Naive B cell (primary cell): ENCODE measurements at places on chromosomes 6 and 20.

DNA sequence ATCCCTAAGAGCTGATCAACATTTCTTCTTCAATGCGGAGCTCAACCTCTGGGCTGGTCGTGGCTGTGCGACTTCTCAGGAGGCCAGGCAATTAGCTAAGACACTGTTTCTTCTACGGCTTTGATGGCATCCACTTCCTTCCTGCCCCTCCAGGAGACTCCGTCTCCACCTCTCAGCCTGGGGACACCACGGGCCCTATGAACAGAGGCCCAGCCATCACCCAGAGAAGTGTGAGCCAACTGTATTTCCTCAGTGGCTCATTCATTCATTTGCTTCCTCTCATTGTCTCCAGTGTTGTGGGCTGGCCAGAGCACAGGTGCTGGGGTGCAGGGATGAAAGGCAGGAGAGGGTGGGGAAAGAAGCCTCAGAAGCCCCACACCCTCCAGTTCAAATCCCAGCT, 51.8 kb upstream of the APCDD1L start:
- no peak for DNase-seq

- no peak for DNase-seq
Measured at GRCh38 chr6:8064638-8065518, 689 bp upstream of the BLOC1S5 start.

- no peak for DNase-seq
Measured at GRCh38 chr6:104625536-104625935, 234.2 kb downstream of the HACE1 start.

GRCh38 chr20:45049904-45050471, 50.9 kb downstream of the KCNS1 start:
- DNase-seq, result peak; percentile 9

DNA sequence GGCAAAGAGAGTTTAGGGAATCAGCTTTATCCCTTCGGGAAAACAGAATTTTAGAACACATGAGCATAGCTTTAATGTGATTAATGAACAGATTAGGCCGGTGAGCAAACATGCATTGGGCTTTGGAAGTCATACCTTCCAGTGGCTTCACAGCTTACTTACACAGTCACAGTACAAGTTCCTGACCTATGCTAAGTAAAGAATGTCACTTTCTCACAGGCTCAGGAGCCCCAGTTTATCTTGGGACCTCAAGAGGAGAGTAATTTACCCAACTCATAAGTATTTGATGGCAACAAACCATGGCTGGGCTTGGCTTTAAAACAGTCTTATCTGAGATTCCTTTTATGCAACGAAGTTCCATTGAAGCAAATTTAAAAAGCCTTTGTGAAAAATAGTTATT, 195.9 kb downstream of the AKAP7 start:
- DNase-seq, result no peak

DNA sequence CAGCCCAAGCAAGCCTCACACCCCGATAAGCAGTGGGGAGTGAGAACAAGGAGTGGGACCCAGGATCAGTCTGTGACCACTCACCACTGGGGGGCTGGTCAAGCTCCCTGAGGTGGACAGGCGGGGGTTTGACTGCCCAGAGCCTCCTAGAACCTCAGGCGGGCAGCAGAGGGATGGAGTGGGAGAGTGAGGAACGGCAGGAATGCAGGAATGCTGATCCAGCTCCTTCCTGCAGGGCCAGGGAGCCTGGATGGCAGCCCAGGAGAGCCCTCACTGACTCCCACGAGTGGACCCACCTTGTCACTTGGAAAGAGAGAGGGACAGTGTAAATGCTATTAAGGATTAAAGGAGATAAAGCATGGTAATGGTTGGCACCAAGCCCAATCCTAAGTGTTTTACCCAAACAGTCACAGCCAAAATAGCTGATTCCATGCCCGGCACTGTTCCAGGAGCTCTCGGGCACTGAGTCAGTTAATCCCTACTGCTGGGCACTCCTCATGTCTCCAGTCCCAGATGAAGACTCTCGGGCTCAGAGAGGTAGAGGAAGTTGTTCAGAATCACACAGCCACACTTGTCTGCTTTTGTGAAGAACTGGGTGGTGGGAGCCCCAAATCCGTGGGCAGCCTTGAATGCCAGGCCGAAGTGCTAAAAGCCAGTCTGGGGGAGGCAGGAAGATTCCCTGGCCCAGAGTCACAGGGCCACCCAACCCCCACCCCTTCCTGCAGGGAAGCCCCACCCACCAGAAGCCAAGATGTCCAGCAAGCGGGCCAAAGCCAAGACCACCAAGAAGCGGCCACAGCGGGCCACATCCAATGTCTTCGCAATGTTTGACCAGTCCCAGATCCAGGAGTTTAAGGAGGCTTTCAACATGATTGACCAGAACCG, 3.1 kb downstream of the MYL9 start:
- no peak for DNase-seq

DNA sequence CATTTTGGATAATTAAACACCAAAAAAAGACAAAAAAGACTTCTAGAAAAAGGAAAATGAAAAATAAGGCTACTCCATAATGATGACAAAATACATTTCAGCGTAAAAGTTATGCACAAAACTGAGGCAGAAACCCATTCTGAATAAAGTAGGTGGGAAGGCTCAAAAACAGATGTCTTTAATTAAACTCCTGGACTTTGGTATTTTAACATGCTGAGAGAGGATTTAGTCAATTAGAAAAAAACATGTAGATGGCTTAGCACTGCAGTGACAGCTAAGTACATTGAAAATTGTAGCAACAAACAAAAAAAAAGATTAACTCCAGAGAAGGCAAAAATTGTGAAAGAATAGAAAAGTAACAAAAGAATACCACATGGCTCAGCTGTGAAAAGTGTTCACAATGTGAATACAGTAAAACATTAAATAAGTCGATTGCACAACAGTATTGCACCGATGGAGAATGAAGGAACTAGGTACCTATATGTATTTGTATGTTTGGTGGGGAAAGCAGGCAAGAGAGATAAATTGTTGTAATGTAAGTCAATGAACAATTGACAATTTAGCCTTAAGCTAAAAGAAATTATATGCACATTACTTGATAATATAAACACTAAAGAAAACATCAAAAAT, 59.5 kb downstream of the TBC1D32 start:
- DNase-seq, result no peak

- no peak for DNase-seq
Measured at GRCh38 chr6:126422912-126423311, 83.0 kb downstream of the CENPW start.

DNA sequence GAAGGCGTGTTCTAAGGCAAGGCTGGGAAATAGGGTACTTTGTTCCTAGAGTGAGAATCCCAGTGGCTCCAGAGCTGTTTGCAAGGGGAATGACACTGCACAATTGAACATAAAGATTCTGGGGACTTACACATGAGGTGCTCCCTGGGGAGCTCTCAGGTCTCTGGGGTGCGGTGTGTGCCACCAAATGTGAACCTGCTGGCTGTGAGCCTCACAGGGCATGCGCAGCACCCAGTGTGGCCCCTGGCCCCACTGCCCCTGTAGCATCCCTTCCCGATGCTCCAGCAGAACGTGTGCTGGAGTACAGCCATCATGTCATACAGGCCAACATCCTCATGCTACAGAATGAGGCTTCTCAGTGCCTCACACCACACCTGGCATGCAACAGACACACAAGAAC, 68.2 kb downstream of the TOX2 start:
- no peak for DNase-seq

DNA sequence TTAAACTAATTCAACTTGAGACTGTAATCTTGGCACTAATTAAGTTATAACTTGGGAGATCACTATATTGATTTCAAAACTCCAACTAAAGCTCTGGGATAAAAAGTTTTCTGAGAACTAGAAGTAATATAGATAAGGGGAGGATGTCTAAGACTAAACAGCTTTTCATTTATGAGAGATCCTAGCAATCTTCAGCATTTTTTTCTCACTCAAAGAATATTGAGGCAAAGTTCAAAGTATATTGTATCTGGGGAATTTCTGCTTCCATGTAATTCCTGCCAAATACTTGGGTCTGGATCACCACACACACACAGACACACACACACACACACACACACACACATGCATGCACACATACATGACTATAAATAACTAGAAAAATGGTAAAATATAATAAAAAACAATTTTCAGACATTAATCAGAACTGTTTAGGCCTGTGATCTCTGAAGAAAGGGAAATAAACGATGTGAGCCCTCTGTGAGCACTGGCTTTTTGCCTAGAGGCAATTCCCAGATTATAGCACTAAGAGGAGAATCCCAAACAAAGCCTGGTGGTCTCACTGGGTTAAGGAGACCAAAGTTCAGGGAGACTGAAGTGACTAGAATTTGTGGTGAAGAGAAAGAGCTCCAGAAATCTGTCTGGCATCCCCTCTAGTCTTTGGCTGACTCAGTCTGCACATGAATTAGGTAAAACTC, 92.8 kb downstream of the ADAT2 start:
- DNase-seq, result no peak

DNA sequence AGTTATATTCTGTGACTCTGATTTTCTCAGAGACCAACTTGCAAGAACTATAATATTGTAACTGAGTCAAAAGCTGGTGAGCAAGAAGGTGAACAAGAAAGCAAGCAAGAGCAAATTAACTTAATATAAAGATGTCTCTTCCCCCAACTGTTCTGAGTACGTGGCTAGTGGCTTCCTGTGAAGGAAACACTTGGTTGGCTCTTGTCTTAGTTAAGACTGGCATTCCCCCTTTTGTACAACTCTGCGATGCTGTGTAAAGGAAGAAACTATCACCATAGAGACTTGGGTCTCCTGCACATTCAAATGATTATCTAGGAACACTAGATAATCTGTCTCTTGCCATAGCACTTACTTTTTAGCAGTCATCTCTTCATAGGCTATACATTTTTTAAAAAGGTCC, 47.3 kb upstream of the TNFAIP3 start:
- DNase-seq, result peak; percentile 43

- no peak for DNase-seq
Measured at GRCh38 chr6:12113190-12113577, 101.1 kb downstream of the HIVEP1 start.

- no peak for DNase-seq
Measured at GRCh38 chr6:57190140-57190539, 18.0 kb downstream of the BAG2 start.

- DNase-seq, result no peak
Measured at GRCh38 chr6:36180126-36180525, 16.4 kb upstream of the BRPF3 start.

GRCh38 chr6:55675941-55676340, 96.9 kb upstream of the HMGCLL1 start:
- DNase-seq, result no peak

DNA sequence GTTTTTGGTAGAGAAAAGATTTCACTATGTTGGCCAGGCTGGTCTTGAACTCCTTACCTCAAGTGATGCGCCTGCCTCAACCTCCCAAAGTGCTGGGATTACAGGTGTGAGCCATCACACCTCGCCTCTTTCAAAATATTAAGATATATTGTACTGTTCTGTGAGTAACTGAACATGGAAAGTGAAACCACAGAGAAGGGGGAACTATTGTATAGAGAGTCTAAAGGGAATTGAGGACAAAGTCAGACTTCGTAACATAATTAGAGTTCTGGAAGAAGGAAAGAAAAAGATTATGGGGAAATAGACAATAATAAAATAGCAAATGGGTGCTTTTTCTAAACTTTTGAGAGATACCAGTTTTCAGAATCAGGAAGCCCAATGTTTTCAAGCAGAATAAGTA, 17.4 kb upstream of the AKAP7 start:
- peak; percentile 32 for DNase-seq

GRCh38 chr6:73722318-73723060, 26.5 kb downstream of the CD109 start:
- DNase-seq, result no peak

- DNase-seq, result peak; percentile 24
Measured at GRCh38 chr6:169906004-169906687, 154.7 kb downstream of the ERMARD start.

DNA sequence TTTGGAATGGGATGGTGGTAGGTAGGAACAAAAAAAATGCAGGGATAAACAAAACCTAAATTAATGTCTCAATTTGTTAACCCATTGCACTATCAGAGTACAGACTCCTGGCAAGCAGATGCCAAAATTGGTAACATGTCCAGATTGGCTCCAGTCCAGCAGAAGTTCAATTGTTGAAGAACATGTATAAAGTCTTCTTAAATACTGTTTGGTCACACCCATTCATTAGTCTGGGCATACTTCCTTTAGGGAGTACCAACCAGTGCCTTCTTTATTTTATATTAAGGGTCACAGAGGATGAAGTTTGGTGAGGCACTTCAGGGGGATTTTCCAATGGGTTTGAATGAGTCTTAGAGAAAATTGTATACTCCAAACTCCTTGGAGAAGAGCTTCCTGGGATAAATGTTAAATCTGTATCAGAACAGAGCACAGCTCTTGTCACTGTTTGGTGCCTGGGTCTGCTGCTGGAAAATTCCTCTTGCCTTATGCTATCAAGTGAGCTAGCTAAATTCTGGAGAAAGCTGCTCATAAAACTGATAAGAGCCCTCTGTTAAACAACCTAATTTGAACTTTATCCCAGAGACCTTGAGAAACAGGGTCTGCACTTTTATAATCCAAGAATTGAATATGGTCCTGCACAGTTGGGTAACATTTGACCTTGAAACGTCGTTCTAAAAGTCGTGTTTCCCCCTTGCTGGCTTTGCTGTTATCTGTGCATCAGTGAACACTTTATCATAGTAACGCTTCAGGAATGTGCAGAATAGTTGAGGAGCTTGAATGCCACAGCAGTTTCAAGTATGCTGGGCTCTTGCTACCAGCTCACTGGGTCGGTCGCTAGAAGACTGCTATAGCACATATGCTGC, 334.1 kb upstream of the CITED2 start:
- DNase-seq, result no peak

DNA sequence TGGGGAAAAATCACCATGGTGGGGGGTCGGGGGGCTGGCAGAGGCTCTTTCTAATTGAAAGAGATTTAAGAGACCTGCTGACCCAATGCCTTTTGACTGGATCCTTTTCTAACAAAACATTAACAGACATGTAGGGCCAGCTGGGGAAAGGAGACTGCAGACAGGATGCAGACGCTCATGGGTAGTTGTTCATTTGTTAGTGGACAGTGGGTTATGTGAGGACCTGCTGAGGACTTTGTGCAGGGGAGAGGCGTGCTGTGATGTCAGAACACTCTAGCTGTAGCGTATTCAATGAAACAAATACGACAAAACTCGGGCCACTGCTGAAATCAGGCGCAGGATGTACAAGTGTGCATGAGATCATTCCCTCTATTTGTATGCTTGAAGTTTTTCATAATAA, 1.2 kb downstream of the IP6K3 start:
- no peak for DNase-seq

DNA sequence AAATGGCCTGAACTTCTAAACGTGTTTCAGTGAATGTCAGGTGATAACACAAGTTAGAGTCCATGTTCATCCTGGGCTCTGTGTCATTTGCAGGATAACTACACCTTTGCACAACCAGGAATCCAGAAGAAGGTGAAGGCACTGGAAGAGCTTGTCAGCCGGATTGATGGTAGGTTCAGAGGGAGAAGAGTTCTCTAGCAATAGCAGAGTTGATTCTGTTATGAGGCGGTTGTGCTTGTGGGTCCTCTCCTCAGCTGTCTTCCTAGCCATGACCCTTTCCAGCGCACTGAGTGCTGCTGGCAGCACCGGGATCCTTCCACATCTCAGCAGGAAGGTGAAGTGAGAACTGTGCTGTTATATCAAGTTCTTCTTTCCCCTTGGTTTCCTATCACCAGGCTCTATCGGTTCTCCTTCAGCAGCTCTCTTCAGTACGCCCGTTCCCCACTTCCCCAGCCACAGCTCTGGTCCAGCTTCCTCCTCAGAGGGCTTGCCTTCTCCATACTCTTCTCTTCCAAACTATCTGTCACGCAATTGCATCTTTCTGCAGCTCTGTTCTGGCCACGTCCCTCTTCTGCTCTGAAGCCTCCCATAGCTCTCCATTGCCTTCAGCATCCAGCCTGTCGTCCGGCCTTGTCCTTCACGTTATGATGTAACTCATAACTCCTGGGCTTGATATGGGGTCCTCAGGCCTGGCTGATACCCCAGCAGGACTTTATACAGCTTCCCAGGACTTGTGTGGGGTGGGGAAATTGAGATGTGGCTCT, 39.9 kb upstream of the RNF8 start:
- DNase-seq, result no peak
